ENCODE measurements at places on chromosomes 11 and 22. TPM values are rescaled to one million over a fixed set of nuclear protein-coding genes. Genes with fewer than 3 reads are reported as not detected.

- peak; percentile 13 for DNase-seq
These were observed 23.2 kb downstream of the COMMD9 start for GRCh38 chr11:36265793-36266628.

DNA sequence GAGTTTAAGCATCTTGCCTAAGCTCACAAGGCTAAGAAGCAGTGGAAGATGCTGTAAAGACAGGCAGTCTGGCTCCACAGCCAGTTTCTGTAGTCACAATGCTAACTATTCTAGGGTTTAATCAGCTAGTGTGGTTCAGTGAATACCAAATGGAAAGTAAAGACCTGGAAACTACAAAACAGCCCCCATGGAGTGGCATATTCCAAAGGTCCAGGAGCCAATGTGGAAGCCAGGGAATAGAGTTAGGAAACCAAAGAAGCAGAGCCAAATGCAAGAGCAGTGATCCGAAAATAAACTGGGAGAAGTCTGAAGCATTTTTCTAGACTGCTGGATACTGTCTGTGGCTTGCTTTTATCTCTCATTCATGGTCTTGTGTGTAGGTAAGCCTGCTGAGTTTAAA is 731.2 kb upstream of the ANO5 start:
- no peak for DNase-seq

GRCh38 chr11:29200791-29201562 is 815.9 kb downstream of the KCNA4 start:
- no peak for DNase-seq

GRCh38 chr11:15288863-15289262 is 174.1 kb downstream of the INSC start:
- no peak for DNase-seq

DNA sequence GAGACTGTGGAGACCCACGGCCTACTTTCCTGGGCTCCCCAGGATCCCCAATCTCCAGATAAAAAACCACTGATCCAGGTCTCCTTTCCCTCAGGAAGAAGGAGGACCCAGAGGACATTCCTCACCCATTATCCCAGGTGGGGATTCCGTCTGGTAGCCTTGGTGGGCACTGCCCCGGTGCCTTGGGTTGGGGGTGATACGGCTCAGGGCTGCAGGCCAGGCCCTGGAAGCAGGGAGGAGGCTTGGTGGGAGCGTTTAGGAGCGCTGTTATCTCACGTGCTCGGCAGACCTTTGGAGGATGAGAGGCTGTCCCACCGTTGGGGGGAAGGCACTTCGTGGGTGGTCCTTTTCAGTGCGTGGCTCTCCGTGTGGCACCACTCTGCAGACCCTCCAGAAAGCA is 926.3 kb downstream of the BRD1 start:
- DNase-seq: no peak

DNA sequence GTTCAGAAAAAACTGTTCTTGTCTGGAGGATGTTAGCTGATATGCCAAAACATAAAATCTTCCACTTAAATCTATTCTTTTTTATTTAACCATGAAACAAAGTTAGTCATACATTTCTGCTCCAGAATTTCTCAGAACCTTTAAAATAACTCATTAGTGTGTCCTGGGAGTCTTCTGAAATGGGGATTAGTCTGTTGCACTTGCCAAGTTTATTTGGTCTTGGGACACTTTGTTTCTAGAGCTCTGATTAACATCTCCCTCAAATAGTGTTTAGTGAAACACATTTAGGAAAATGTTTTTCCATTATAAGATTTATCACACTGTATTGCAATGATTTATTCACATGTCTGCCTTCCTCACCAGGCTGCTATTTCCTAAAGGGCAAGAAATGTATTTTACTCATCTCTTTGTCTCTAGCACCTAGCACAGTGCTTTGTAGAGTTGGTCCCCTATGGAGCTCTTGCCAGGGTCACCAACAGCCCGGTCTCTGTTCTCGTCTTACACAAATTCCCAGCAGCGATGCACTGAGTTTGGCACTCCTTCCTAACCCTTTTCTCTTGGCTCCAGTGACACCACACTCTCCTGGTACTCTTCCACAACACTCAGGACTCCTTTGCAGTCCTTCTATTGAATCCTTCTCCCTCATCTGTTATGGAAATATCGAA is 189.2 kb downstream of the CSNK2A3 start:
- DNase-seq: no peak

- no peak for DNase-seq
These were observed 200.5 kb downstream of the TRIM29 start for GRCh38 chr11:119937412-119937811.

DNA sequence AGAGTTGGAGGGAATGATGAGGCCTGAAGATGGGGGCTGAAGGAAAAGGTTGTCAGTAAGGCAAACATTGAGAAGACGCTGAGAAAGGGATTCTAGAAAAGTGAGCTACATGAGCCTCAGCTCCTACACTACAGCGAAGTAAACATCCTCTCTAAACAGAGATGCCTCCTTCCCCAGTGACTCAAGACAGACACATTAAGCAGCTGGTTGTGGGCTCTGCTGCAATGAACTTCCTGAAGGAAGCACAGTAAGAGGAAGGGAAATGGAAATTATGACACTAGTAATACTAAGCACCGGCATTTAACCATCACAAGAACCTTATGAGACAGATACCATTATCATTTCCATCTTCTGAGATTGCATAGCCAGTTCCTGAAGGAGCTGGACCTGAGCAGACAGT is 190.5 kb downstream of the C11orf87 start:
- no peak for DNase-seq

DNA sequence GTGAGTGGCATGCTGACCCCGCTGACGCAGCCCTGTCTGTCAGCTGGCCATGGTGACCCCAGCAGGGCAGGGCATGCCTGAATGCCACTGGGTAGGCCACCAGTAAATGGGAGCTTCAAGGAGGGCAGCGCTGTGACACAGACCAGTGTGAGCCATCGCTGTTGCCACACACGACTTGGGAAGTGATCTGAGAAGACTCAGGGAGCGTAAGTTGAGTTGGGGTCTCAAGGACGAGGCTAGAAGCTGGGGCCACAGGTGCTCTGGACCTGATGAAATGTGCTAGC is 28.2 kb downstream of the MPPED1 start:
- DNase-seq: no peak

- DNase-seq: no peak
These were observed 44.6 kb upstream of the SYT7 start for GRCh38 chr11:61625525-61625924.

GRCh38 chr22:42626951-42627625 is 12.4 kb upstream of the POLDIP3 start:
- DNase-seq: no peak

- no peak for DNase-seq
These were observed 74.5 kb downstream of the BBOX1 start for GRCh38 chr11:27115051-27115650.

DNA sequence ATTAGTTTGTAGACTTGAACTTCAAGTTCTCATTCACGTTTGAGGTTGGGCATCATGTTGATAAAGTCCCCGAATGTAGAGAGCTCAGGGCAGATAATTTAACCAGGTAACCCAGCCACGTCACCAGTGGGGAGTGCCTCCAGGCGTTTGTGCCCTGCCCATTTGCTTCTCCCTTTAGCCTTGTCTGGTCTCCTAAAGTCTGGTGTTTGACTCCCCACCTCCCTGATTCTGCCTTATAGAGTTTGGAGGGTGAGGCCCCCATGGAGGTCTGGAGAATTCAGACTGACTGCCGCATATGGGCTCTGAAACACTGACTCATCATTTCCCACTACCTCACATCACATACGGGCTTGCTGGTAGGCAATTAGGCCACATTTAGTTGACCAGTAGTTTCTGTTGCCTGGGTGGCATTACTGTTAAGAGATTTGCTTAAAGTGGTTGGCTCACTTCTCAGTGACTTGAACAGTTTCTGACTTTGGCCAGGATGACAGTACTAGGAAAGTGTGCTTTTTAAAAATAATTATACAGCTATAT is 99.3 kb upstream of the GAL start:
- DNase-seq: peak; percentile 36

- DNase-seq: no peak
These were observed 20.2 kb upstream of the CTSD start for GRCh38 chr11:1783725-1784529.

CCDC87 gene
- 0.34 TPM for total RNA-seq

TRIM34 gene
- 1.2 TPM for total RNA-seq

ZFP91 gene
- 38.1 TPM for total RNA-seq

DEPDC7 gene
- total RNA-seq: 4.0 TPM

NPTXR gene
- total RNA-seq: 5.4 TPM

MOB2 gene
- 28.9 TPM for total RNA-seq
